ENCODE measurements at places on chromosomes 16 and 17.

DNA sequence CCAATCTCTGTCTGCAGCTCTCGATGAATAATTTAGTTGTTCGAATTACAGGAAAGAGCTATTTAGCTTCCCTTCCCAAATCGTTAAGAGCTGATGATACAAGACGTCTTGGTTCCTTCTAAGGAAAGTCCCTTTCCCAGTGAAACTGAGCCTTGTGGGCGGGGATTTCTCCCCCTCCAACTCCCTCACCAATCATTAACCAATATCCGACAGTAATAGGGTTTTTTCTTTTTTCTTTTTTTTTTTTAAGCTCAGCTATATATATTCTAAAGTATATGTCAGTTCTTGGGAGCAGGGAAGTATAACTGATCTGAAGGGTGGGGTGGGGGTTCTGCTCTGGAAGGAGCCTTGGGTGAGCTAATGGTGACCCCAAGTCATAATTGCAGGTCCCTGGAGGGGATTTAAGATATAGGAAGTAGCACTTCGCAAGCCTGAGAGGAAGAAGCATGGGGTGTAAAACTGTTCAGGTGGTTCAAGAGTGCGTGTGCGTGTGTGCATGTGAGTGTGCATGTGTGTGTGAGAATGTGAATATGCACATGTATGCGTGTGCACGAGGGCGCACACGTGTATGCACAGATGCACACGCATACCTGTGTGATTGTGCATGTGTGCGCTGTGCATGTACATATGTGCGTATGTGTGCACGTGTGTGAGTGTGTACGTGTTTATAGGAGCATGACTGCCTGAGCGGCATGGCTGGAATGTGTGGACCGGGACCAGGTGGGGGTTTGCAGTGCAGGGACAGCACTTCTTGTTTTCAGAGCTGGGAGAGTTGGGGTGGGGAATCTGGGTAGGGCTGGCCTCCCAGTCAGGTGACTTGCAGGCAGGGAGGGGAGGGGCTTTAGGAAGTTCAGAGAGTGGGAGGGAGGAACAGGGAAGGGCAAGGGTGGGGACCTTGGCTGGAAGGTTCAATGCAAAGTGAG lies 42.7 kb downstream of the SOCS3 start:
- peak; percentile 45 for DNase-seq

DNA sequence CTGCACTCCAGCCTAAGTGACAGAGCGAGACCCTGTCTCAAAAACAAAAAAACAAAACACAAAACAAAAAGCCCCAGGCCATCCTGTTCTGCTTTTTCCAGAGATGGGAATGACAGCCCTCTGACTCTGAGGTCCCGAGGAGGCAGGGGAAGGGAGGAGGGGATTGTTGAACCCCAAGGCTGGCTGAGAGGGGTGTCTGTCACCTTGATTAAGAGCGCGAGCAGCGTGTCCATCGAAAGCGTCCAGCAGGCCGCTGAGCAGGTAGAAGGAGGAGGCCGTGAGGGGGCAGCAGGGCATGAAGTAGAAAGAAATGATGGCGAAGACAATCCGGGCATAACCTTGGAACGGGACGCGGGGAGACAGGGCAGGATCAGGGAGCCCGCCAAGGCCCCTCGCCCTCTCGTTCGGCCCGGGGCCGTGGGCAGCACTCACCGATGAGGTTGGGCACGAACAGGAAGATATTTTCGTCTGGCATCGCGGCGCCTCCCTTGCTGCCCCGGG lies 593 bp downstream of the CDIPT start:
- DNase-seq, result no peak

- peak; percentile 51 for DNase-seq
Observed at GRCh38 chr17:60971515-60972369, 294.1 kb downstream of the BCAS3 start.

DNA sequence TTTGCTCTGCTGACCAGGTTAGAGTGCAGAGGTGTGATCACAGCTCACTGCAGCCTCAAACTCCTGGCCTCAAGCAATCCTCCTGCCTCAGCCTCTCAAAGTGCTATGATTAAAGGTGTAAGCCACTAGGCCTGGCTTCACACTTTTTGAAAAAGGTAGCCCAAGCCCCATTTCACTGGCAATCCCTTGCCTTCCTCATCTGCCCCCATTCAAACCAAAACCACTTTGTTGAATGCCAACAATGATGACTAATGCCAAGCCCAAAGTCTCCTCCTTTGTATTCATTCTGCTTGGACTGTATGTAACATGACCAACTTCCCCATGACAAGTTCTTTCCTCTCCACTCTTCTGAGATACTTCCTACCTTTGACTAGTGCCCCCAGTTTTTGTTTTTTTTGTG lies 33.1 kb downstream of the N4BP1 start:
- DNase-seq, result peak; percentile 63

- no peak for DNase-seq
Observed at GRCh38 chr16:79061181-79061580, 539.4 kb downstream of the MAF start.

GRCh38 chr17:4488989-4489595 lies 9.6 kb upstream of the SPNS2 start:
- no peak for DNase-seq

DNA sequence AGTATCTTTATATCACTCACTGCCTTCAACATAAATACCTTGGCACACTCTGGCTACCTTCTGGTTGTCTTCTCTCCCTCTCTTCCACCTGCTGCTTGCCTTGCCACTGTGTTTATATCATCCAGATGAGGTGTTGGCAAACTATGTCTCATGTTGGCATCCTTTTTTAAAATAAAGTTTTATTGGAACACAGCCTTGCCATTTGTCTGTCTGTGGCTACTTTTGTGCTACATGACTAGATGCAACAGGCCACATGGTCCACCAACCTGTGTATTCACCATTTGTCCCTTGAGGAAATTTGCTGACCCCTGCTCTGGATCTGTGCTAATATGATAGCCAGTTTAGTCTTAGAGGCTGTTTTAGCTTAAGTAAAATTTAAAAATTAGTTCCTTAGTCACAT lies 36.8 kb downstream of the NSRP1 start:
- DNase-seq, result no peak

DNA sequence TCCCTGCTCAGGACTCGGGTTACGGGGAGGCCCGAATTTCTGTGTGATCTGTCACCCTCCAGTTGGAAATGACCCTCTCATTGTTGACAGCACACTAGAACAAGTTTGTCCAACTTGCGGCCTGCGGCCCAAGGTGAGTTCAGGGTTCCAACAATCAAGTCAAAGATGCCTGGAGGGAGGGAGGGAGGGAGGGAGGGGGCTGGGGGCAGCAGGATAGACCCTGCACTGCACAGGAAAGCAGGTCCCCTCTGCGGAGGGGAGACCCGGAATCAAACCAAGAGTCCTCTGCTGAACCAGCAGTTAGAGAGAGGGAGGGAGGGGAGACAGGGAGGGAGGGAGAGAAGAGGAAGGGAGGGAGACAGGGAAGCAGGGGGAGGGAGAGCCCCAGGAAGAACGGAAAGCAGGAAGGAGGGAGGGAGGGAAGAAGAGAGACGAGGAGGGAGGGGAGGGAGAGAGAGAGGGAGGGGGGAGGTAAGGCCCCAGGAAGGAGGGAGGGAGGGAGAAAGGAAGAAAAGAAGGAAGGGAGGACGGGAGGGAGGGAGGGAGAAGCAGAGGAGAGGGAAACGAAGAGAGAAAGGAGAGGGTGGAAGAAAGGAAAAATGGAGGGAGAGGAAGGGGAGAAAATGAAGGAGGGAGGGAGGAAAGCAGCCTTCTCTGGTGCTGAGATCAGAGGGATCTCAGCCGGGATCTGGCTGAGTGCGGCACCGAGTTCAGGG lies 96.7 kb upstream of the CDH5 start:
- DNase-seq, result no peak

DNA sequence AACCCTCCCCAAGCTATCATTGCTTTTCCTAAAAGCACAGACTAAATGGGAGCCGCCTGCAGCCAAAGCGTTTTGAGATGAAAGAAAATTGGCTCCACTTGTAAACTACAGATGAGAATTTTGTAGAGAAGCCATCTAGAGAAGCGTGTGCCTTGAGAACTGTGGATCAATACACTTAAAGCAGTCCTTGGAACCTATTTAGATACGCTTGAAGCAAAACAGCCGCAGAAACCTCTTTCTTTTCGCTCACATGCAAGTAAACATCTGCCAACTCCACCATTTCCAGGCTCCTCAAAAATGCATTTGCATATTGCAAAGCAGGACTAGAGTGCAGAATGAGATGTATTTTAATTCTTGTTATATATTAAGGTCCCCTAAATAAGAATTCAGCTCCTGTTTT lies 13.1 kb downstream of the KIAA0513 start:
- DNase-seq, result no peak

DNA sequence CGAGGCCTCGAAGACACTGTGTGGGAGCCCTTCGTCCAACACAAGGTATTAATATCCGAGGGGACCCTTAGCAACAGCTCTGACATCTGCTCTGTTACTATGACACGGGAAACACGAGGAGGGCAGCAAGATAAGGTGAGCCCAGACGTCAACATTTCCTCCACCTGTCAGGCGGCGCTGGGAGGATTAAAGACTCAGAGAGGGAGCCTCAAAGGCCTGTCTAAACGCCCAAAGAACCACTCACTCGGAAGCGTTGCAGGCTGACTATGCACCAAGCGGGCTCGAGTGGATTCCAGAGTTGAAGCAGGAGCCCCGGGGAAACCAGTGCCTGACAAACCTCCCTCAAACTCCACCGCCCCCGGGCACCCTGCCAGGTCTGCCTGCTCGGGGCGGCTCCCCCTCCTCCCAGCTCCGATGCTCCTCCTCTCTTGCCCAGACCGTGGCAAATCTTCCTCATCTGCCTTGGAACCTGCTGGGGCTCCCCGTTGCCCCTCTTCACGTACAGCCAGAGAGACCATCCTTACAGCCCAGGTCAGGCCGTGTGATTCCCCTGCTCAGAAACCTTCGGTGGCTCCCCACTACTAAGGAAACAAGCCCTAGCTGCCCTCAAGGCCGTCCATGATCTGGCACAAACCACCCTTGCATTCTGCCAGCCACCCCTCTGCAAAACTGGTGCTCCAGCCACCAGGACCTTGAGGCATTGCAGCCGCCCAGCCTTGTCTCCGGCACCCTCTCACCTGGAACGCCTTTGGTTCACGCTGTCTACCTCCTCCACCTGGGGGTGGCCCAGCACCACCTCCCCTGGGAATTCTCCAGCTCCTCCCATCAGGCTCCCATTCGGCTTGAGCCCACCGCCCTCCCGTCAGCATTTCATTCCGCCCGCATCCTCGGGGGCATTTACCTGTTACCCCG lies 16.2 kb downstream of the RPH3AL start:
- no peak for DNase-seq

GRCh38 chr17:71793518-71793917 lies 327.3 kb upstream of the SOX9 start:
- peak; percentile 43 for DNase-seq

GRCh38 chr17:77323413-77324171 lies 182.8 kb downstream of the SEC14L1 start:
- DNase-seq, result peak; percentile 62

- DNase-seq, result peak; percentile 91
Observed at GRCh38 chr17:50047488-50048126, 8.3 kb upstream of the ITGA3 start.

- no peak for DNase-seq
Observed at GRCh38 chr17:76784926-76785325, 47.0 kb downstream of the MFSD11 start.

- DNase-seq, result no peak
Observed at GRCh38 chr17:51188271-51188833, 22.1 kb downstream of the NME2 start.

DNA sequence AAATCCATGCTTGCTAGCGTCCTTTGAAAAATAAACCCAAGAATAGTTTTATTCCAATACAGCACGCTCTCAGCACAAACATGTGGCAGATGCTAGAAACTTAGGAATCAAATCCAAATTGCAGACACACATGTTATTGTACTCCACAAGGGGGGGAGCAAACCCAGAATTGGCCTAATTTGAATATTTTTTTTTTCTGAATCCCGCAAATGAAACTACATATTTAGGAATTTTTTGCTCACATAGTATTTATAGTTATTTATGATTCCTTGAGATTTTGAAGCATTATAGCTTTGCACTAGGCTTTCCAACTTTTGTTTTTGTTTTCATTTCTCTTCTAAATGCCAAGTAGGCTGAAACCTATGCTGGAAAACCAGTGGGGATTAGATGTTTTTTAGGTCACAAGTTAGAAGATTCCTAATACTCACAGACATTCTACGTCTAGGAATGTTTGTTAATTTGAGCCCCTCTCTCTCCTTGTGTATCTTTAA lies 59.3 kb upstream of the CDH11 start:
- peak; percentile 50 for DNase-seq

- no peak for DNase-seq
Observed at GRCh38 chr16:2857451-2858244, at the start of gene PRSS22. TSS of gene PRSS22 (minus strand) at chr16:2858170. CDS start at chr16:2858104, 66 bp downstream.

- DNase-seq, result peak; percentile 9
Observed at GRCh38 chr16:80746231-80746630, 58.2 kb downstream of the CDYL2 start.

GRCh38 chr17:30933966-30934365 lies 12.2 kb downstream of the ADAP2 start:
- no peak for DNase-seq

DNA sequence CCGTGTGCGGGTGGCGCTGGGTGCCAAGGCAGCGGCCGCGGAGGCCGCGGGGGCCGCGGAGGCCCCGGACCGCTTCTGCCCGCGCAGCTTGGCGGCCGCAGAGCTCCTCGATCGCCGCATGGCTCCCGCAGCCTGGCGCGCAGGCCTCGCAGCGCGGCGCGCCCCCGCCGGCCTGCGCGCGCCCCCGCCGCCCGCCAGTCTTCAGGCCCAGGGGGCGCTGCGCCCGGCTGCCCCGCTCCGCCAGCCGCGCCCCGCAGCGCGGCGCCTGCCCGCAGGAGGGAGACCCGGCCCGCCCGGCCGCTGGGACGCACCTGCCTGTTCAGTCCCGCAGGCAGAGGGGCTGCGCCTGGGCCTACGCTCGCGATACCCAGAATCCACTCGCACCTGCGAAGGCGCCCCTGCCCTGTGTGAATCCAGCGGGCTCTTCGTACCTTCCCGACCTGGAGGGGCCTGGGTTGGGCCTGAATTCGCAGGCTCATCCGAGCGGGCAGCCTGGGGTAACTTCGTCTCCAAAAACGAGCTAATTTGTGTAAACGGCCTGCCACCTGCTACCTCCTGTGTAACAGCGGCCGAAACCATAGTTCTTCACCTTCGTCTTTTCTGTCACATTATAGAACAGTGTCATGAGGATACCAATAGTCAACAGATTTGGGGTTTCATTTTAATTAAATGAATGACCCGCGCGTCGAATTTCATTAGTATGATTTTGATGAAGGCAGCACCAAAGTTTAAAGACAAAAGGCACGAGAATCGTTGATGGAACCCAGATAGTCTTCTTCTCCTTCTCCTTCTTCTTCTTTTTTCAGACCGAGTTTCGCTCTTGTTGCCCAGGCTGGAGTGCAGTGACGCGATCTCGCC lies at the start of gene CENPV:
Gene CENPV, minus strand, starts transcription at position 153 of the 858 bp plus-strand sequence. Its CDS starts 33 bp downstream, at position 120.
- DNase-seq, result peak; percentile 40

DNA sequence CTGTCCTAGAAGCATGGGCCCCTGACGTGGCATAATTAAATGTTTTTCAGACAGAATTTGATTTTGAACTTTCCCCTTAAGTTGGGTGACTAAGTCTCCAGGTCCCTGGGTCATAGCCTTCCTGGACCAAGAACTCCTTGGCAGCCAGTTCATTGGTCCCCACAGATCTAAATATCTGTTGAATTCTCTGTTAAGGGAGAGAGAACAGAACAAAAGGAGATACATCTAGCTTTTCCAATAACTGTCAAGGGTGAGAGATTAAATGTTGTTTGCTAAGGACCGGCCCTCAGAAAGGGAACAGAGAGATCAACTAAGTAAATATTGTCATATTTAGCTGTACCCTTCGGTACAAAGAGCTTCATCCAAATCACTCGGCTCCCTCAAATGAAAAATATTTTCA lies 78.2 kb upstream of the NOL11 start:
- DNase-seq, result no peak

Data from fibroblast of lung (primary cell).